ENCODE measurements at places on chromosomes 13 and 19. TPM values are rescaled to one million over a fixed set of nuclear protein-coding genes. Genes with fewer than 3 reads are reported as not detected.

The SLC7A10 gene
- not detected for total RNA-seq

The KISS1R gene
- total RNA-seq, result 1.5 TPM

The PLK5 gene
- not detected for total RNA-seq

The ZNF681 gene
- total RNA-seq, result 1.6 TPM

The SLC25A41 gene
- total RNA-seq, result 0.30 TPM

All from CD4-positive, alpha-beta T cell (primary cell).